ENCODE measurements at places on chromosomes 1 and 21.
A peak's percentile ranks its signal among the peaks of the same experiment; 100 is the strongest.

DNA sequence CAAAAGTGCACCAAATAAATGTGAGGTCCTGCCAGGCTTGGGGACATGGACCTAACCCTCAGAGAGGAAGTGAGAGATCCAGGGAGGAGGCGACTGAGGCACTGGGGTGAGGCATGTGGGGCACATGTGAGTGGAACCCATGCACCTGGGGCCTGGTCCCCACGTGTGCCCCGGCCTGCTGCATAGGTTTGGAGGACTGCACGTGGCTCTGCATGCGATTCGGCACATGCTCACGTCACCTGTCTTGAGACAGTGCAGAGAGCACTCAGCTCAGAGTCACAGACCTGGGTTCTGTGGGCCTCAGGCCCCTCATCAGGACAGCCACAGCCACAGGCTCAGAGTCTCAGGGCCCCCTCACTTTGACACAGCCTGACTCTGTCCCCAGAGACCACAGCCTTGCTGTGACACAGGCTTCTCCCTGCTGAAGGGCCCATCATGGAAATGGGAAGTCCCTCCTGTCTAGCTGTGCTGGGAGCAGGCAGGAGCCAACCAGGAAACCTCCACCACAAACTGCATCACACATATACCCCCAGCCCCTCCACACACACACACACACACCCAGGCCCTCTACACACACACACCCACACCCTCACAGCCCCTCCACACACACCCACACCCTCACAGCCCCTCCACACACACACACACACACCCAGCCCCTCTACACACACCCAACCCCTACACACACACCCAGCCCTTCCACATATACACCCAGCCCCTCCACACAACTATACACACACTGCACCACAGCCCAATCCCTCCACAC, 48.2 kb downstream of the SLC9A1 start:
- no peak for DNase-seq

GRCh38 chr1:30955448-30956015, 47.0 kb upstream of the SDC3 start:
- no peak for DNase-seq

GRCh38 chr1:93686504-93687250, 5.0 kb upstream of the BCAR3 start:
- DNase-seq = no peak

GRCh38 chr1:64033667-64034220, 169.7 kb upstream of the UBE2U start:
- DNase-seq = no peak

- no peak for DNase-seq
Measured at GRCh38 chr1:70945251-70945650, 102.4 kb downstream of the PTGER3 start.

DNA sequence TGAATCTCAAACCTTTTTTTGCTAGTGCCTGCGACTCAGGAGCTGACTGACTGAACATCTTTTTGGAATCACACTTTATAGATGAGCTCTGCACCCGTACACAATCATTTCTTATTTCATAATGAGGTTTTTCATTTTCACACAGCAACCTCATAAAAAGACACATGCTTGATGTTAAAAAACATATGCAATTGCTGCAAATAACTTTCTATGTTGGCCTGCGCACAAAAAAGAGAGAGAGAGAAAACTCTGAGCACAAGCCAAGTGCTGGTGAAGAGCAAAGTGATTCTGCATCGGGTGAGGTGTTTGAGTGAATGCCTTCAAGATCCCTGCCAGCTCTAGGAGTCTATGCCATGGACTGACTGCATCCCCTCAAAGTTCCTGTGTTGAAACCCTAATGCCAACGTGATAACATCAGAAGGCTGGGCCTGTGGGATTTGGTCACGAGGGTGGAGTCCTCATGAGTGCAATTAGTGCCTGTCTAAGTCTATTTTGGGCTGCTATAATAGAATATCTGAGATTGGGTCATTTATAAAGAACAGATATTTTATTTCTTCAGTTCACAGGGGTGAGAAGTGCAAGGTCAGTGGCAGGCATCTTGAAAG, 36.6 kb downstream of the C1orf87 start:
- DNase-seq = no peak

GRCh38 chr1:98660940-98661543, 479 bp upstream of the SNX7 start:
- DNase-seq = no peak

GRCh38 chr1:218355278-218355677, 10.1 kb downstream of the TGFB2 start:
- no peak for DNase-seq

DNA sequence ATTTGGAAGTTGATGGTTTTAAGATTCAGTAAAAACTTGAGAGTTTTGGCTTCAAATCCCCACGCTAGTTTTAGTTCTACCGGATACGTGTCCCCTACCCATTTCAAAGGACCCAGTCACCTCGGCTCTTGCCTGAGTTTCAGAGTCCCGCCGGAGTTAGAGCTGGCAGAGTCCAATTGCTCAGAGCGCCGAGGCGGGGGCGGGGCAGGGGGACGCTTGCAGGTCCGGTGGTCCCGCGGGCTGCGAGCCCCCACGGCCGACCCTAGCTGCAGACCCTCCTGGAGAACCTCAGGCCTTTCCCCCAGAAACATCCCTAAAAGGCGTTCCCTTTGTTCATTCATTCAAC, 765 bp upstream of the VPS45 start:
- peak; percentile 75 for DNase-seq

DNA sequence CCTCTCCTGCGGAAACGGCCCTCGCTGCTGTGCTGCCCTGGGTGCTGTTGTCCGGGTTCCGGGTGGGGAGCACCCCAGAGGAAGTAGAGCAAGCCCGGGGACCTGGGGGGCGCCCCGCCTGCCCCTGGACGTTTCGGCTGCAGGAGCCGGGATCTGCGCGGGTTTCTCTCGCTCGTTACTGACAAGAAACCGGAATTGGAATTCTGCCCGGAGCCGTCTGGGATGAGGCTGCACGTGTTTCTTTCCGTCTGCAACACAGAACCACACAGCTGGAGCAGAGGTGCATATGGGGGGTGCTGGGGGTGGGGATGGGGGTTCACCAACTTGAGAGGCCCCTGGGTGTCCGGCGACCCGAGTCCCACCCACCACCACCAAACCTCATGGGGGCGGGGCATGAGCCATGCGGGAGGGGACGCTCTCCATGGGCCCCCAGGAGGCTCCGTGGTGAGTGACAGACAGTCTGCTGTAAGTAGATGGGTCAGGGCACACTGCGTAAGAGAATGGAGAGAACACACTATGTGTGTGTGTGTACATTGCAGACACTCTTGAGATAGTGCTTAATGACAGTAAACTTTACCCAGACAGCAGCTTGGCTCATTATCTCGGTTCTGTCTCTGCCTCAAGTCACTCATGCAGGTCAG, 261.4 kb upstream of the C1orf174 start:
- no peak for DNase-seq

DNA sequence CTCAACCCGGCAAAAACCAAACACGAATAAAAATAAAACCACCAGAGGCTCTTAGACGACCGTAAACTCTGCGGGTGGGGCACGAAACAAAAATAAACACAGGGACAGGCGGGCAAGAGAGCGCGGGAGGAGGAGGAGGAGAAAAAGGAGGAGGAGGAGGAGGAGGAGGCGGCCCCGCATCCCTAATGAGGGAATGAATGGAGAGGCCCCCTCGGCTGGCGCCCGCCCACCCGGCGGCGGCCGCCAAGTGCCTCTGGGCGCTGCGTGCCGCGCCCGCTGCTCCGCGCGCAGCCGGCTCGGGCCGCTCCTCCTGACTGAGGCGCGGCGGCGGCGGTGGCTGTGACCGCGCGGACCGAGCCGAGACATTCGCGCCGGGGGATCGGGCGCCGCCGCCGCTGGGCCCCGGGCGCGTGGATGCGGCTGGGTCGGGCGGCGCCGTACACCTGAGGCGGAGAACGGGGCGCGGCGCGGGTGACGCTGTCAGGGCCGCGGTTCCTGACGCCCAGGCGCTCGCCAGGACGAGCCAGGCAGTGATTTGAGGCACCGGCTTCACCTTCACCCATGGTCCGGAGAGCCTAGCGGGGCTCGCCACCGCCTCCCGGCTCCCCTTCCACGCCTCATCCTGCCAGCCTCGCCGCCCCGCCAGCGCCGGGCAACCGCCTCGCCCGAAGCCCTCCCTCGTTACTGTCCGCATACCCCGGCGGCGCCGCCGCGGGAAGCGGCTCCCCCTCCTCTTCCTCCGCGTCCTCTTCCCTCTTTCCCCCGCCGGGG, at the start of gene MARK1:
TSS of gene MARK1 (plus strand) at position 229 of the 771 bp plus-strand sequence. CDS start 687 bp downstream, outside the sequence.
- DNase-seq = no peak

DNA sequence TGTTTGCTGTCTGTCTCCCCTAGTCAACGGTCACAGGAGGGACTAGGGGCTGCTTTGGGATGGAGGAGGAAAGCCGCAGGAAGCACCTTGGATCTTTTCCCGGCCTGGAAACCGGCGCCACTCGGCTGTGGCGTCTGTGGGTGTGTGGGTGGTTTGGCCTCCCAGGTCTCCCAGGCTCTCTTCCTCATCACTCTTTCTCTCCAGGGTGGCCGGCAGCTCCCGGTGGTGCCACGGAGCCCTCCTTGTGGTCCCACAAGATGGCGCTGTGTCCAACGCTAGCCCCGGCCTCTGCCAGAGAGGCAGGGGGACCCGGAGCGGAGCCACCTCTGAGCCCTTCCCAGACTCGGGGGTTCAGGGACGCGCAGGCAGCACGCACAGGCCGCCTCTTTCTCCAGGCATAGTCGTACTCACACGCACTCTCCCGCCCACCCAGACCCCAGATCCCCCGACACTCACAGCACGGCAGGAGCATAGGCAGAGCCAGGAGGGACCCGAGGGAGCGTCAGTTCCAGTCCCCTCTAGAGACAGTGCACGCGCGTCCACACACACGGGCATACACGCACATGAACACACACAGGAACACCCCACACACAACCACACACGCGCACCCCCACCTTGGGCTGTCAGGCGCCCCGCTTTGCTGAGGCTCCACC, 31.2 kb downstream of the CDCP2 start:
- DNase-seq = peak; percentile 83

GRCh38 chr1:29365906-29366670, 129.8 kb downstream of the PTPRU start:
- peak; percentile 30 for DNase-seq

DNA sequence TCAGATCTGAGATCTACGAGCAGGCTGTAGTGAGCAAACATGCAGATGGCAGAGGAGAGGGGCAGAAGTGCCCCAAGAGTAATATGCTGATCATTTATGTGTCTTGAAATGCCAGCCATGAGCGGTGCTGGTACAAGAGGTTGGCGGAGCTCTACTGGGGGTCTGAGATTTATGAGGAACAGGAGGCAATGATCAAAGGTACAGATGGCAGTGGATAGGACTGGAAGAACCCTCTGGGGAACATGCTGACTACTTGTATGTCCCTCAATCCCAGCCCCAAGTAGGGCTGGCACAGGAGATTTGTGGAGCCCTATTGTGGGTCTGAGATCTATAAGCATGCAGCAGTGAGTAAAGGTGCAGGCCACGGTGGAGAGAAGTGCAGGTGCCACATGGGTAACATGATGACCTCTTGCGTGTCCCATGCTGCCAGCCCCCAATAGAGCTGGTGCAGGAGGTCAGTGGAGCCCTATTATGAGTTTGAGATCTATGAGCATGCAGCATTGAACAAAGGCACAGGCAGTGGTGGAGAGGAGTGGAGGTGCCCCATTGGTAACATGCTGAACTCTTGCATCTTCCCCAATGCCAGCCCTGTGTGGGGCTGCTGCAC, 97.2 kb upstream of the ZNF678 start:
- no peak for DNase-seq

DNA sequence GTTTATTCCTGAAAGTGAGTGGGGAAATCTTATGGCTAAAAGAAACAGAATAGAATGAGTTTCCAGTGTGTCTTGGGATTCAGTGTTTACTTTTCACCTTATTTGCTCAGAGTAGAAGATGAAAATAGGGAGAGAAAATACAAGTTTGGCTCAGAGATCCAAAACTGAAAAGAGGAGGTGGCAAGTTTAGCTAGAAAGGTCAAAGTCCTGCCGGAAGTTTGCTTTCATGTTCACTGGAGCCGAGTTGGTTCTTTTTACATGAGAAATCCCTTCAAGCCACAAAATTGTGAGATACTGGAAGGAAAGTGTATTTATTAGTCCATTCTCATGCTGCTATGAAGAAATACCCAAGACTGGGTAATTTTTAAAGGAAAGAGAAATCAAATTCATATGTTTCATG, 604.6 kb downstream of the MRPL39 start:
- DNase-seq = no peak

DNA sequence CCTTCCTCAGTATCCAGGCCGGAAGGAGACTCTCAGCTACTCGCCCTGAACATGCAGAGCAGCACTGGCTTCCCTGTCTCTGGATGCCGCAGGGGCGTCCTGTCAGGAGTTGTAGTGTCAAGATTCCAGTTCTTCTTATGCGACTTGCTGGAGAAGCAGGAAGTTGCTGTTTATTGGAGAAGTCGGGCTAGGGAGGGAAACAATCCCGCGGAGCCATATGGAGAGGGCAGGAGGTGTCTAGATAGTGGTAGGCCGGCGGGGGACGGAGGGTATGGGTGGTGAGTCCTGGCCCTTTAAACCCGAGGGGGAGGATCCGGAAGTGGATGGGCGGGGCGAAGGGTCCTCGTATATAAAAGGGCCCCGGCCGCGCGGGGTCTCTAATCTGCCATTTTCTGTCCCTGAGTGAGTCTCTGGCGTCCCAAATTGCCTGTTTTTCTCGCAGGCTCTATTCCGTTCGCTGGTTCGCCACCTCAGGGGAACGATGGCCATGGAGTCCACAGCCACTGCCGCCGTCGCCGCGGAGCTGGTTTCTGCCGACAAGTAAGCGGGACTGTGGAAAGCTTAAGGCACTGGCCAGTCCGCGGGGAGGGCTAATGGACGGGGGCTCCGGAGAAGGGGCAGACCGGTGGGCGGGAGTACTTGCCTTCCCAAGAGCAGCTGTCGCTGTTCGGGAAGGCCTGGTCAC, at the start of gene NASP:
TSS of gene NASP (plus strand) at position 376 of the 685 bp plus-strand sequence. CDS start at position 482, 106 bp downstream.
- peak; percentile 97 for DNase-seq

- no peak for DNase-seq
Measured at GRCh38 chr1:174391716-174392115, 56.0 kb upstream of the GPR52 start.

DNA sequence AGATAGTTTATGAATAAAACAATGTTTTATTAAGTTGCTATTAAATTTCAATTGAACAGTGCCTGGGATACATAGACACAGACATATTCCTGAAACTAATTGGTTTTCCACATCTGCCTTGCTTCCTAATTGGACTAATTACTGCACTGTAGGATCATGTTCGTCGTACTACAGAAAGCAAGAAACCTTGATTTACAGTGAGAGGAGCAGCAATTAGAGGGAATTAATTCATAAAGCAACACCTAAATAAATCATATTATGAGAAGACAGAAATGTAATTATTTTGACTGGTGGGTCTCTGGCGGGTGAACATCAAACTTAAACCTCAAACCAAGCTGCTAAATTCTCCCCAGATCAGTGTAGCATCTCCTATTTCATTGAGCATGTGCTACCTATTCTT, 124.6 kb upstream of the CAMK1G start:
- DNase-seq = no peak

GRCh38 chr1:222792744-222793143, 22.1 kb upstream of the DISP1 start:
- DNase-seq = no peak

DNA sequence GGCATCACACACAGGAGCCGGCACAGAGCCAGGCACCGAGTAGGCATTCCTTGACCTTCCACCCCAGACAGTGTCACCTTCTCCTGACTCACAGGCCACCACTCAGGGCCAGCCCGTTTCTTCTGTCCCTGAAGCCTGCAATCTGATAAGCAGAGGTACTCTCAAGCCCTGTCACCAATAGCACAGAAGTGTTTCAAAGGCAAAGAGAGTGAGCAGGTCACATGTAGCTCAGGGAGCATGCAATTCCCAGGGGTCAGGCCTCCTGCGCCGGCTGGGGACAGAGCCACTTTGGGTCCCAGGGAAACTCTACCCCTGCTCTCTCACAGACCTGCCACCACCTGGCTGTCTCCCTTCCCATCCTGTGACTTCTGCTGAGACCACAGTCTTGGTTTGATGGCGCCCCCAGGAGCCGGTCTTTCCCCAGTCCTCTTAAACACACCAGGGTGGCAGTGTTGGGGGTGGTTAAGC, 13.2 kb downstream of the CAPN9 start:
- DNase-seq = no peak

Data from activated effector memory CD4-positive, alpha-beta T cell treated with anti-CD3 and anti-CD28 coated beads, Interleukin-2, amount 50 U/mL, for 16 hours (primary cell).